ENCODE measurements at places on chromosomes 7 and 10. TPM values are rescaled to one million over a fixed set of nuclear protein-coding genes. Genes with fewer than 3 reads are reported as not detected.
A peak's percentile ranks its signal among the peaks of the same experiment; 100 is the strongest.

DNA sequence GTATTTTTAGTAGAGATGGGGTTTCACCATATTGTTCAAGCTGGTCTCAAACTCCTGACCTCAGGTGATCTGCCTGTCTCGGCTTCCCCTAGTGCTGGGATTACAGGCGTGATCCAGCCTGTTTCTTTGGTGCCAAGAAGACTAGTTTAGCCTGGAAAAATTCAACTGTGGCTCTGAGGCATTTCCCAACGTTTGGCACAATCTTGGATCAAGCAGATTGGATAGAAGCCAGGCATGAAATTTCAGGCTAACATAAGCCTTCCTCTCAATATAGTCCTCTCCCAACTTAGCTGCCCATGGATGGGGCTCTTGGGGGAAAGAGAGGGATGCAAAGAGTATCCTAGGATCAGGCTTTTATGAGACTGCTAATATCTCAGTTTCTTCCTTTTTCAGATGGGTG lies 53.8 kb downstream of the APBB1IP start:
- DNase-seq = no peak

GRCh38 chr7:1548438-1548831 lies 7.6 kb downstream of the TMEM184A start:
- DNase-seq = peak; percentile 19

The FAM25C gene
- total RNA-seq = not detected

GRCh38 chr10:66799474-66799873 lies 126.4 kb upstream of the LRRTM3 start:
- DNase-seq = no peak

- no peak for DNase-seq
These were observed 31.9 kb downstream of the ANXA11 start for GRCh38 chr10:80173466-80173865.

DNA sequence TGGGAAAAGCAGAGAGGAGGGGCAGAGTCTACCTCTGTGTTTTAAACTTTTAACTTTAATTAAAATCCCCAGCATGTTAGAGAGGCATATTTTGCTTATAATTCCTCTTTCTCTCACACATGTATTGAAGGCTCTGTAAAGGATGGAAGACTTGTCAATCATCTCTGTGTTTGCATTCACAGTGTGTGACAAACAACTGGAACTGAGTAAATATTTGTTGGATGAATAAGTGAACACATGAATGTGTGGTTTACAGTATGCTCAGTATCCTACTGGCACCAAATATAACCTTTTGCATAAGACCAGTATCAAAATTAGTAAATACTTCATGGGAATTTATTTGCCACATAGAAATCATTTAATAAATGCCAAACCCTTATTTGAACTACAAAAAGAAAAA lies 829.0 kb downstream of the GRID1 start:
- no peak for DNase-seq

The AKR1C8 gene
- total RNA-seq = not detected

GRCh38 chr7:40000734-40001315 lies 50.8 kb downstream of the CDK13 start:
- DNase-seq = no peak

GRCh38 chr7:79461660-79462059 lies 8.2 kb upstream of the MAGI2 start:
- no peak for DNase-seq

DNA sequence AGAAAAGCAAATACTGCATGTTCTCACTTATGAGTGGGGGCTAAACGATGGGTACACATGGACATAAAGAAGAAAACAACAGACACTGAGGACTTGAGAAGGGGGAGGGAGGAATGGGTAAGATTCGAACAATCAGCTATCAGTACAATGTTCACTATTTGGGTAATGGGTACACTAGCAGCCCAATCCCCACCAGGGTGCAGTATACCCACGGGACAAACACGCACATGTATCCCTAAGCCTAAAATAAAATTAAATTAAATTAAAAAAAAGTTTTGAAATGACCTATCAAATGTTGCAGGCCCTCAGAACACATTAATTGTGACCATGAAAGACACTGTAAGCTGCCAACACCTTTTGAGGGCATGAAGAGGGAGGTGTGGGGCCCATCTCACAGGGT lies 316.0 kb downstream of the WDR37 start:
- DNase-seq = no peak

DNA sequence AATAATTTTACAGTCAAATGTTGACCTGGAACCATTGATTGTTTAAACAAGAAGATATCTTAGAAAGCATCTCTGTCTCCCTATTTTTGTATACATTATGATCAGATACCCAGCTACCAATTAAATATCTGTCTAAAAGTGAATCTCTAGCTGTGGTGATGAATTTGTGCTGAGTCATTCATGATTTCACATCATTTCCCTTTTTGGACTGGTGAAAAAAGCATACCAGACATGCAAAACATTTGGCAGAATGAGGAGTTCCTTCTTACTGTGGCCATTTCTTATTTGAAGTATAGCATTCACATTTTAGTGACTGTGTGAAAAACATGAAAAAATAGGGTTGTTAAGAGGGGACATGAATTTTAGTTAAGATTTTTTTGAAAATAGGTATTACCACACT lies 98.0 kb upstream of the GATA3 start:
- no peak for DNase-seq

The CXCL12 gene
- not detected for total RNA-seq

DNA sequence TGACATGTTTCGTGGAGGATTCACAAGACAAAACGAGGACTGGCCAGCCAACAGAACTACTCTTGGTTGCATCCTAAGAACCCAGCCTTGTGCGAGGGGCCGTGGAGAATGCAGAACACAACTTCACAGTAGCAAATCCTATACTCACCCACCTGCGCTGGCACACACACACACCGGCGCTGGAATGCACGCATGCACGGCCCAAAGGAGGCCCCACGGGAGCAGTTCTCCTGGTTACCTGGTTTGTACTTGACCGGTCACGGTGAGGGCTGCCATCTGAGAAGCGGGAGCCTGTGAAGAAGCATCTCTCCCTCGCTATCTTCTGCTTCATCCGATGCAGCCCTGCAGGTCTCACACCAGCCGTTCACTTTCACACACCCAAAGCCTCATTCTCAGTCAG lies 137.8 kb downstream of the ZMYND11 start:
- DNase-seq = no peak

The SFTPA1 gene
- total RNA-seq = not detected

GRCh38 chr7:69285854-69286253 lies 312.4 kb upstream of the AUTS2 start:
- DNase-seq = no peak

- DNase-seq = no peak
These were observed 520 bp downstream of the NPC1L1 start for GRCh38 chr7:44540592-44541027.

GRCh38 chr10:2856598-2856997 lies 210.8 kb upstream of the PFKP start:
- DNase-seq = no peak

The CCL24 gene
- not detected for total RNA-seq

DNA sequence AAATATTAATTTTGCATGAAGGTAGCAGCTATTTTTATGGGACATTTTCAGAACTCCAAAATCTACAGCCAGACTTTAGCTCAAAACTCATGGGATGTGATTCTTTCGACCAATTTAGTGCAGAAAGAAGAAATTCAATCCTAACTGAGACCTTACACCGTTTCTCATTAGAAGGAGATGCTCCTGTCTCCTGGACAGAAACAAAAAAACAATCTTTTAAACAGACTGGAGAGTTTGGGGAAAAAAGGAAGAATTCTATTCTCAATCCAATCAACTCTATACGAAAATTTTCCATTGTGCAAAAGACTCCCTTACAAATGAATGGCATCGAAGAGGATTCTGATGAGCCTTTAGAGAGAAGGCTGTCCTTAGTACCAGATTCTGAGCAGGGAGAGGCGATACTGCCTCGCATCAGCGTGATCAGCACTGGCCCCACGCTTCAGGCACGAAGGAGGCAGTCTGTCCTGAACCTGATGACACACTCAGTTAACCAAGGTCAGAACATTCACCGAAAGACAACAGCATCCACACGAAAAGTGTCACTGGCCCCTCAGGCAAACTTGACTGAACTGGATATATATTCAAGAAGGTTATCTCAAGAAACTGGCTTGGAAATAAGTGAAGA lies 112.3 kb downstream of the CFTR start:
- DNase-seq = no peak

DNA sequence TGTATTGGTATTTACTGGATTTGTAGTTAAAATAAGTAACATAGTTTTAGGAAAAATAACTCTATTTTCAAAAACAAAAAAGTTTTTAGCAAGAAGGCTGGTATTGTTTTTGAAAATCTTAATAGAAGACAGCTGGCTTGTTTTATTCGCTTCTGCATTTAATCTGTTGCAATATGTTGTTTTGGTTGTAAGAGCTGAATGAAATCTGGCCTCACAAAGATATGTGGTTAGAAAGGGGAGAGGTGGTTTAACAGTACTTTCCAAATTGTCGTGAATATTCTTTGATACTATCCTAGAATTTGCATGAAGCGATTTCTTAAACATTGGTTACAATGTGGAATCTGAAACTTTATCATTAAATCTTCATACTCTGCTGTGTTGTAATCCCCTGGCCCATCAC lies 355.9 kb upstream of the FZD8 start:
- DNase-seq = no peak

The AVL9 gene
- 54.0 TPM for total RNA-seq

The OR2A42 gene
- not detected for total RNA-seq

The SFRP5 gene
- 0.74 TPM for total RNA-seq

DNA sequence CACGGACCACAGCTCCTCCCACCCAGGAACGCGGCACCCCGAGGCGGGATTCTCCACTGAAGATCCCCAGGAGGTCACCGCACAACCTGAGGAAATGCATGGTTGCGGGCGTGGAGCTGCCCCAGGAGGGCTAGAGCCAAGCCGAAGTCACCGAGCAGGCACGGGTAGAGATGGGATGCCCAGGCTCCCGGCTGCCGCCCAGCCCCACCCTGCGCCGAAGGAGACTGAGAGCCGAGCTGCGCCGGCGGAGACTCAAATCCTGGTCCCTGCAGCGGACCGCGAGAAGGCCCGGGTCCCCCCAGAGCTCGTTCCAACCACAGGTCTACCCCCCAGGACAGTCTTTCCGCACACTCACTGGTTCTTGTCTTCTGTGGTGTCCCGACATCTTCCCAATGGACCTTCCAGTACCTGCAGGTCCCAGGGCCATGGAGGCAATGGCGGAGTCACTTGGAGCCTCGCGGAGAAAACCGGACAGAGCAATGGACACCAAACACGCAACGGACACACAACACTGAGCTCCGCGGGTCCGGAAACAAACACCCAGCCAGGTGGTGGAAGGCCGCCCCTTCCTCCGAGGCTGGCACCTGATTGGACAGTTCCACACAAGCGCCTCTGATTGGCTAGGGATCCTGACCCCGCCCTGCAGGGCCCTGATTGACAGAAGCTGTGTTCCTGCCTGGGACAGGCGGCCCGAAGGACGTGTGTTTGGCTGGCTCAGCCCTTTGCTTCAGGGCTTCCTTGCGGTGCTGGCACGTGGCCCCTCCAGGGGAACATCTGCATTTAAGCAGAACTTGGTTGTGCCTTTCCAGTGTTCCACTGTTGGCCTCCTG lies 331.9 kb upstream of the NUPR2 start:
- no peak for DNase-seq

- peak; percentile 46 for DNase-seq
These were observed 55.1 kb upstream of the KDM7A start for GRCh38 chr7:140231771-140232491.

DNA sequence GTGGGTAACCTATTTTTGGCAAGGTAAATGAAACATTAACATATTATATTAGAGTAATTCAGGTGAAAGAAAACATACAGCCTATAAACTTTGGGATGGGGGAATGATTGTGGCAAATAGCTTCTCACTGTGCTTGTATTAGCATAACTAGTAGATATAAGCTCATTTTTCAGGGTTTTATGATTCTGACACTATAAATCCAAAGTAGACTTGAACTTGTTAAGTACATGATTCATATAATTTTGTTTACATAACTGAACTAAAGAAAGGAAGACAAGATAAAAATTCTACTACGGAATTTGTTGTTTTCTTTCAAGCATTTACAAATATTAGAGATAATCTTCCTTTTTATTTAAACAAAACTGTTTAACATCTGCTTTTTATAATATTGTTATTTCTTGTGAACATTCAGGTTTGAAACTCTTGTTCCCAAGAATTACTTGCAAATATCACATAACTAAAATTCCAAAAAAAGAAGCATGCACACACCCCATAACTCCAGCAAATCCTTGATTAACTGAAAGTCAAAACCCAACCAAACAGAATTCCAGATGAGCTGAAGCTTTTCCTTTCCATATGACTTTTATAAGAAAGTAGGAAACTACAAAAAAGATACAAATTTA lies 142.3 kb downstream of the JAZF1 start:
- no peak for DNase-seq

The ELMO1 gene
- 75.3 TPM for total RNA-seq

GRCh38 chr7:67947646-67948045 lies 951.0 kb downstream of the TYW1 start:
- no peak for DNase-seq

DNA sequence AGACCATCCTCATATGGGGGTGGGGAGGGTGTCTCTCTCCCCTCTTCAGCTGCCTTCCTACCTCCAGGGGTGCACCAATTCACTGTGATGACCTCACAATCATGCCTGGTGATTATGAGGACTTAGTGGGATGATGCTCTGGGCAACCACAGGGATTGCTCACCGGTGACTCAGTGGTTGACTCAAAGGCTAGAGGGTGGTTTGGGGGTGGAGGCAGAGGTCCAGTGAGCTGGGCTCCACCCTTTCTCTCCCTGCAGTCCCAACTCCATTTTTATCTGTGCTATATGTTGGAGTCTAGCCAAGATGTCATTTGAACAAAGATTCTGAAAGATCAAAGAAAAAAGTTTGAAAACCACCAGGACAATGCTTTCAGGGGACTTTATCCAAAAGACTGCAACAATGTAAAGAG lies 286.9 kb downstream of the KCNMA1 start:
- peak; percentile 68 for DNase-seq

DNA sequence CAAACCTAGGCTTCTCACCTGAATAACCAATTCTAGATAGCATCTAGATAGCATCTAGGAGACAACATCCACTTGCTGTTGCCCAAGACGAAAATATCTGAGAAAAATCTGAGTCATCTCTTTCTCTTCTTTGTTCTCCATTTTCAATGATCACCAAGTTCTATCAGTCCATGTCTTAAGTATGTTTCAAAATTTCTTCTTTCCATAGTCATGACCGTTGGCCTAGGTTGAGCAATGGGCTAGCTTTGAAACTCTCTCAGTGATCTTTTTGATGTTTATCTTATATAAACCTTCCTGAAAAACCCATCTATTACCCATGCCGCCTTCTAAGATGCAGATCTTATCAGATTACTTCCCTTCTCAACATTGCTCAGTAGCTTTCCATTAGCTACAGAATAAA lies 23.4 kb upstream of the CASD1 start:
- no peak for DNase-seq

All from activated CD8-positive, alpha-beta T cell treated with anti-CD3 and anti-CD28 coated beads for 36 hours (primary cell).